ENCODE measurements at places on chromosomes 1 and 21.

- no peak for DNase-seq
Observed at GRCh38 chr1:109368464-109368863, 29.3 kb downstream of the SORT1 start.

DNA sequence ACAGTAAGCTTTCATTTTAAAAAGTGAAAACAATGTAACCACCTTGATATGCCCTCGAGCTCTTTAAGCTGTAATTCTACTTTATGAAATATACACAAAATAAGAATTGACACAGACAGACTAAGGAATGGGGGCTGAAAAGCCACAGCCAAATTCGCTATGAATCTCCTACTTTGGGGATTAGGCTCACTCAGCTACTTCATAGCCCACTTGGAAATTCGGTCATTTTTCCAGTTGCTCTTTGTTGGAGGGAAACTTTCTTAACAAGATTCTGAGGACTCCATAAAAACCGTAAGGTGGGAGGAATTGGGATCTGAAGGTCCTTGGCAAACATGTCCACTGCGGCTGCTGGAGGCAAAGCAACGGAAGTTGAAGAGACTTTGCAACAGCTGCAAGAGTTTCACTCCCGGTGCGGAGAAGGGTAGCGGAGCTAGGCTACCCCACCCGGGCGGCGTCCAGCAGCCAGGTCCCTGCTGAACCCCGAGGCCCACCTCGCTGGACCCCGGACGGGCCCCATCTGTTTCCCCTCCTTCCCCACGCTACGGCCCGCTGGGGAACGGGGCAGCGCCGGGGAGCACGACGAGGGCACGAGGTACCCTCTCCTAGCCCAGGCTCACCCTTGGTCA lies 634 bp downstream of the MYCBP start:
- DNase-seq, result peak; percentile 66

DNA sequence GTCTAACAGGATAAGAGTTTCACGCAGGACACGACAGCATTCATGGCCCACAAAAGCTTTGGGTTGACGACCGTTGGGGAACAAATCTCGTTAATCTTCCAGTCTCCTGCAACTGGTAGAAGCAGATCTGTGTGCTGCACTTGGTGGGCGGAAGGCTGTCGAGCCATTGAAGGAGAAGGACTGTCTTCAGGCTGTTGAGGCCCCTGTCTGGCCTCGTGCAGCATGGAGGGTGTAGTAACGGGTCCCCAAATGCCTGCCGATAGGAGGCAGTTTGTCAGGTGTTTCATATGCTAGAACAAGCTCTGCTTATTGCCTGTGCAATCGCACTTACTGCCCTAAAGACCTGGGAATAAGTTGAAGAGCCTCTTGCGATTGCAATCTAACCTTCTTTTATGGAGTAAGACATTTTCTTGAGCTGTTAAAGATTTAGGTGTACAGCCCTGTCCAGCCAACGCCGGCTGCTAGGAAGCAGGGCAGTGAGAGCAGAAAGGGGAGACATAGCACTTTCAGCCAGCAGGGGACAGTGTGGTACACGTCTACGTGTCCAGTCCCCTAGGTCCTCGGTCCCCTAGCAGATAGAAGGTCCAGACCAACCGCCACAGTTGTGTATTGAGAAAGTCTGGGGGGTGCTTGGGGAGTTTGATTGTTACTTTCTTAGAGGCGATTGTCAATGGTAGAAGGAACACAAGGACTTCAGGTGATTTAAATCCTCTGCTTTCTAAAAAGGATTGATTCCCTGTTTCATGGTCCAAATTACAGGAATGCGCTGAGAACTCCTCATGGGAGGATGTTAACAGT lies 102.3 kb upstream of the TMPRSS2 start:
- peak; percentile 61 for DNase-seq

GRCh38 chr1:232722626-232723025 lies 82.6 kb upstream of the MAP10 start:
- DNase-seq, result no peak

DNA sequence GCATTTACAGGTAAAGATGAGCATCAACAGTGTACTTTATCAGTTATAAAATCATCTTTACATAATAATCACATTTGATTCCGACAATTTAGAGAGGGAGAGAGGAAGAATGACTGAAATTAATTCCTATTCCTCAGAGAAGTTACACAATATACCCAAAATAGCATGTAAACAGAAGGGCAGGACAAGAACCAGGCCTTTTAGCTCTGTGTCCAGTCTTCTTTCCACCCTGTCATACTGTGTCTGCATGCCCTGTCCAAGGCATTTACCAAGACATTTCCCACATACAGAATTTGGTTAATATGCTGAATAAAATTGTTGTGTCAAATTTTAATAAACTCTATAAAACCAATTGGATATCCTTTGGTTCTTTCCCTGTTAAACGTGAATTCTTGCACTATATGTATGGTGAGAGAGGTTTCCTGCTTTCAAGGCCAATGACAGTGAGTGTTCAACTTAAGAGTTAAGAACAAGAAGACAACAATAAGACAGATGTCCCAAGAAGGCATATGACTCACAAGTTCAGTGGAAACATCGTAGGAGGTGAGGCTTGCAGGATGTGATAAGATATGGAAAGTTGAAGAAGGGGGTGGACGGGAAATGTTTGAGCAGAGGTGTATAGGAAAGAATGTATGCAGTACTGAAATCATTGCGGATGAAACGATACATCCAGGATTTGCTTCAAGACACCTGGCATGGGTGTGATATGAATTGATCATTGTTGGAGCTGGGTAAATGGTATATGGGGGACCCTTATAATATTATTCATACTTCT lies 20.8 kb downstream of the LRRC8B start:
- DNase-seq, result no peak

DNA sequence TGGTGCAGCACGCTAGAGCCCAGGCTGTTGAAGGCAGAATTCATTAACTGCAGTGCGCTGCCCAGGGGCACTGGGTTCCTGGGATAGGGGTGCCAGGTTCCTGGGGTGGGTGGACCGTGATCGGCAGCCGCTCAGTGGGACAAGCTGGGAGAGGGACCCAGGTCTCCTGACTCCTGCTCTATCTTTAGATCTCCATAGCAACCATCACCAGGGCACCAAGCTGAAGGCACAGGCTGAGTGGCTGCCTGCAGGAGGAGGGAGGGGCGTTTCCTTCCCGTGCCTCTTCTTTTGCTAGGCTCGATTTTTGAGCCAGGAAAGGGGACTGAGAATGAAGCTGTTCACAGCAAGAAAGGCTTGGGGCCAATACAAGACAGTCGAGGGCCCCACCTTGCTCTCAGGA lies 20.9 kb upstream of the CDCP2 start:
- no peak for DNase-seq

- no peak for DNase-seq
Observed at GRCh38 chr1:212413902-212414327, 771 bp downstream of the PACC1 start.

GRCh38 chr1:101178688-101179491 lies 57.9 kb upstream of the S1PR1 start:
- peak; percentile 11 for DNase-seq

DNA sequence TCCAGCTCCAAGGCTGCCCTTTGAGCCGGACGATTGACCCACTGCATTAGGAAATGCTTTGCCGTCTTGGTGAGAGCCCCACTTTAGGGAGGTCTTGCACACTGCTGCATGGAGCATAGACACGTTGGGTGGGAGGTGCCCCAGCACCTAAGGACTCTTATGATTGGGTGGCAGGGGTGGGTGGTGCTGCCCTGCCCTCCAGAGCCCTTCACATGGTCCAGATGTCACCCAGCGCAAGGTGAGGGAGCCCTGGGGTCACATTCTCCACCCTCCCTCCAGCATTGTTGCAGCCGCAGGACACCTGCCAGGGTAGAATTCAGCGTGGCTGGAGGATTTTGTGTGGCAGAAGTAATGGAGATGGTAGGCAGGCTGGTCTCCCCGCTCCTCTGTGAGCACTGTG lies 137.4 kb upstream of the COL6A1 start:
- no peak for DNase-seq

DNA sequence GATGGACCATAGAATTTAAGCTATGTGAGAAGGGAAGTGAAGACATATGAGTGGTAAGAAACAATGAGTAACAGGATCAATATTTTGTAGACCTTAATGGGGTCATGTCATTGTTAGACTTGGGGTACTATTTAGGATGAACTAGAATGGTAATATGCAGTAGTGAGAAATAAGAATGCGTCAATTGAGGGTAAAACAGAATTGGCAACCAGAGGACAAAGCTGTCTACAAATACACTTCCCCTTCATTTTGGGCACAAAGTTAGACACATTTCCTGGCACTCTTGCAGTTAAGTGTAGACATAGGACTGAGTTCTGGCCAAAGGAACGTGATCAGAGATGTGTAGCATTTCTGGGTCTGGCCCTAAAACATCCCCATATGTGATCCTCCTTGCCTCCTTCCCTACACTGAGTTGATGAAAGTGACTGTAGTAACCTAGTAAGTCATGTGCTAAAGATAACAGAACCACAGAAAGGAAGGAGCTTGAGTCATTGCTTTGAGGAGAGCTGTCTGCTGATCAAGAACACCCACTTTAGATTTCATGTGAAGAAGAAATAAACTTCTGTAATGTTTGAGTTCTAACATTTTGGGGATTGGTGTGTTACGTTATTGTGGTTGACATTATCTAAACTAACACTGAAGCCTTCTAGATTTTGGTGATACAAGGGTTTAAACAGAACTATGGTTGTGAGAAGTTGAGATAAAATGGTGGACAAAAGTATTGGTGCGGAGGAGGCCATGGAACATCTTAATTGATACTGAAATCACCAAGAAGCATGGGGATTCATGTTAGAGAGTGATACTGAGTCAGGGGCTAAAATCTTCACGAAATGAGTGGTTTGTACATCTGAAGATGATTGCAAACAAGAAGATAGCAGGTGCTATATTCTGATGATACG lies 41.7 kb downstream of the CD55 start:
- DNase-seq, result no peak

GRCh38 chr1:184827600-184828368 lies 73.1 kb upstream of the EDEM3 start:
- peak; percentile 5 for DNase-seq

- DNase-seq, result no peak
Observed at GRCh38 chr1:235106457-235106856, 22.2 kb downstream of the TOMM20 start.

GRCh38 chr21:46131588-46131837 lies 23.9 kb downstream of the FTCD start:
- DNase-seq, result no peak

- DNase-seq, result no peak
Observed at GRCh38 chr1:198595765-198596164, 43.1 kb upstream of the PTPRC start.

DNA sequence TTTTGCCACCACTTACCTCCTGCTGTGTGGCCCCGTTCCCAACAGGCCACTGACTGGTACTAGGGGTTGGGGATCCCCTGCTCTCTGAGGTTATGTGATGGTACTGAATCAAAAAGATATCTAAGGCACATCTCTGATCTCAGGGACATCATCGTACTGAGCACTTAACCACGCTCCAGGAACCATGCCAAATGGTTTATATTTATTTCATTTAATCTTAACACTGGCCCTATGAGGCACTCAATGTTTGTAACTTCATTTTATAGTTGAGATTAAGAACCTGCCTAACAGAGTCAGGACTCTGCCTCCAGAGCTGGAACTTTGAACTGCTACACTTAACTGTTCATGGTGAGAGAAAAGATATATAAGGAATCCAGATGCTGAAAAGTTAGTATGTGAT lies 98.0 kb upstream of the HP1BP3 start:
- no peak for DNase-seq

DNA sequence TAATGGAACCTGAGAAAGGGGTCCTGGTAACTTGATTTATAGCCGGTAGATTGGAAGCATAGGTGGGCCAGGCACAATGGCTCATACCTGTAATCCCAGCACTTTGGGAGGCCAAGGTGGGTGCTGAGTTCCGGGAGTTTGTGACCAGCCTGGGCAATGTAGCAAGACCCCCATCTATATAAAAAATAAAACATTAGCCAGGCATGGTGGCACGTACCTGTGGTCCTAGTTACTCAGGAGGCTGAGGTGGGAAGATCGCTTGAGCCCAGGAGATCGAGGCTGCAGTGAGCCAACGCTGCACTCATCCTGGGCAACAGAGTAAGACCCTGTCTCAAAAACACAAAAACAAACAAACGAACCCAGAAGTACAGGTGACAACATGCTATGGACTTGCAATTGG lies 76.5 kb downstream of the ZNF281 start:
- no peak for DNase-seq

GRCh38 chr21:36610201-36610600 lies 88.7 kb upstream of the SIM2 start:
- DNase-seq, result no peak

DNA sequence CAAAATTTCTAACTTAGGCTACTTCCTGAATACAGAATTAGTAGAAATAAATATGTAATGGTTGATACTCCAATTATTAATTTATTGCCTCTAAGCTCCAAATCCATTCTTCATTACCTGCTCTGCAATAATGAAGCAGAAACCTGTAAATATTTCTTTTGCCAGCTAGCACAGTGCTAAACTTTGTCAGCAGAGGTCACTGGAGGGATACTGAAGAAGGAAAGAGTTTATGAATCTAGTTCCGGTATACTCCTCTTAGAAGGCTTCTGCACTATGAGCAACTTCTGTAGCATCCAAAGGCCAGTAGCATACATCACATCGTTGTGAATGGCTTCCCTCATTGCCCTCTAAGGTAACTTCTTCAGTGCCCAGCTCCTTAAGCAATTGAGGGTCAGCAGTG lies 81.0 kb upstream of the LHX8 start:
- DNase-seq, result peak; percentile 67

GRCh38 chr1:185412385-185413087 lies 95.5 kb upstream of the IVNS1ABP start:
- DNase-seq, result no peak

GRCh38 chr21:40766381-40766780 lies 80.6 kb downstream of the DSCAM start:
- DNase-seq, result no peak

- DNase-seq, result no peak
Observed at GRCh38 chr21:28936721-28937120, 56.0 kb downstream of the LTN1 start.

DNA sequence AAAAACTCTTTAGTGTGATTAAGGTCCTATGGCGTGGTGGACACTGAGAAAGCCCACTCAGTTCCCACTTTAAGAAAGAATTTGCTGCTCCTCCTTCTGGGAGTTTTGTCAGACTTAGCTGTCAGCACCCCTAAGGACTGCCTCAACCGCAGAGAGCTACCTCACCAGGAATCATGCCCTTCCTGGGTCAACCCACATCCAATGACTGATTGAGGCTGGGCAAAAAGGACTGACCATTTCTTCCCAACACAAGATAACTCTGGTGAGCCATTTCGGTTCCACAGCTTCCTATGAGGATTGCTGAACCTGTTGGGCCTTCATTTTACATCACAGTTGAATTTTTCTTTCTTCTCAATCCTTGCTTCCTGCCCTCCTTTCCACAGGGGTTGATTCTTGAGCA lies 197.9 kb downstream of the NCAM2 start:
- DNase-seq, result no peak

DNA sequence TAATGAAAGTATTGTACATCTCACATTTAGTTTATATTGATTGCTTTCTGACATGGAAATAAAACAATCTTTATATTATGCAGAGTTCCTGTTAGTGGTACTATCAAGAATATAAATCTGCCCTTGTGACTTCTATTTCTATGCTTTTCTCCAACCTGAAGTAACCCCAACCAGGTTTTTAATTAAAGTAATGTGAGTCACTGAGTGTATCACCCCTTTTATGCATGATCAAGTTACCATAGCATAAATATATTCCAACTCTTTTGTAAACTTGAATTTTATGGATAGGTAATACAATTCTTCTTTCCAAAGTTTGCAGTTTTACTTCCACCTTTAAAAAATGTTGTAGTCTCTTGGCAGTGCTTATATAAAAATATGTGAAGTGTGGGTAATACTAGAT lies 532.3 kb downstream of the USP25 start:
- DNase-seq, result no peak

- DNase-seq, result no peak
Observed at GRCh38 chr1:155694167-155694566, 5.3 kb downstream of the DAP3 start.

- no peak for DNase-seq
Observed at GRCh38 chr1:89356658-89357400, 7.0 kb upstream of the GBP6 start.

Measured in MM.1S (cell line).